ENCODE measurements at places on chromosomes 5 and 9.

- DNase-seq, result no peak
These were observed 697.0 kb upstream of the SEMA6A start for GRCh38 chr5:117271656-117272055.

DNA sequence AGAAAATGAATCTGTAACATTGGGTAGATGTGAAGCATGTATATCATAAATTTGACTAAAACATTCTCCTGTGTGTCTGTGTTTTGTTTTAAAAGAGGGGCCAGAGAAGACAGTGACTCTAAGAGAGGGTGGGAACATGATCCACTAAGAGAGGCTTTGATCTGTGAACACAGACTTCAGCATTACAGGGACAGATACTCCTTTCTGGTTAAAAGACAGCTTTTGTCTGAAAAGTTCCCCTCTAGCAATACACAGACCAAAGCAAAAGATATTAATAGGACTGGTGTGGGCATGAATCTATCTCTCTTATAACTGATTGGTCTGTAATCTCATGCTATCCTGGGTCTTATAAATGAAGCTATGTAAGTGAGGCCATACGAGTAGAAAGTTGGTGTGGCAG is 150.9 kb downstream of the NUDT12 start:
- DNase-seq, result no peak

- DNase-seq, result no peak
These were observed 20.3 kb downstream of the OSTF1 start for GRCh38 chr9:75108571-75108970.

- no peak for DNase-seq
These were observed 434.0 kb downstream of the GADD45G start for GRCh38 chr9:90038763-90039162.

DNA sequence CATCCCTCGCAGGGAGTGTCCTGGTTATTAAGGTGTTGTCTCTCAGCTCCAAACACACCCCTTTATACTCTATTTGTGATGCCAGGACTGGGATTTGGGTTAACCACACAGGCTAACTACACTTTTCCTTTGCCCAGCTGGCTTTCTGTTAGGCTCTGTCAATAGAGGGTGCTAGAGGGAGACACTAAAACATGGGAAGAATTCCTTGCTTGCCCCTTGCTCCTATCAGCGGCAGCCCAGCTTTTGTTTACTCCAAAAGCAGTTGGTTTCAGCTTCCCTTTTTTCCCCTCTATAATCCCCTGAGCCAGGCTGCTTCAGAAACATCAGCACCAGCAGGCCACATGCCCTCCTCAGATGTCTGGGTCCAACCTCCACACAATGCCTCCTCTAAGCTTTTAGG is 297.1 kb downstream of the KCTD16 start:
- DNase-seq, result no peak

- no peak for DNase-seq
These were observed 36.5 kb upstream of the EGFL7 start for GRCh38 chr9:136626066-136626725.

GRCh38 chr5:168654211-168654721 is 75.1 kb upstream of the PANK3 start:
- DNase-seq, result no peak

DNA sequence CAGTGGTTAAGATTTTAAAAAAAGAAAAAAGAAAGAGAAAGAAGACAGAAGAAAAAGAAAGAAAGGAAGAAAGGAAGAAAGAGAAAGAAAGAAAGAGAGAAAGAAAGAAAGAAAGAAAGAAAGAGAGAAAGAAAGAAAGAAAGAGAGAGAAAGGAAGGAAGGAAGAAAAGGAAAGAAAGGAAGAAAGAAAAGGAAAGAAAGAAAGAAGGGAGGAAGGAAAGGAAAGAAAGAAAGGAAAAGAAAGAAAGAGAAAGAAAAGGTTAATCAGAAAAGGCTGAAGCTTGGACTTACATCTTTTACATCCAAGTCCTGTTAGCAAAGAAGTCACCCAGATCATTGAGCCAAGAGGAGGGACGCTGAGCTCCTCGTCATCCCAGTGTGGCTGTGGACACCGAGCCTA is 70.0 kb downstream of the IRX2 start:
- DNase-seq, result no peak

DNA sequence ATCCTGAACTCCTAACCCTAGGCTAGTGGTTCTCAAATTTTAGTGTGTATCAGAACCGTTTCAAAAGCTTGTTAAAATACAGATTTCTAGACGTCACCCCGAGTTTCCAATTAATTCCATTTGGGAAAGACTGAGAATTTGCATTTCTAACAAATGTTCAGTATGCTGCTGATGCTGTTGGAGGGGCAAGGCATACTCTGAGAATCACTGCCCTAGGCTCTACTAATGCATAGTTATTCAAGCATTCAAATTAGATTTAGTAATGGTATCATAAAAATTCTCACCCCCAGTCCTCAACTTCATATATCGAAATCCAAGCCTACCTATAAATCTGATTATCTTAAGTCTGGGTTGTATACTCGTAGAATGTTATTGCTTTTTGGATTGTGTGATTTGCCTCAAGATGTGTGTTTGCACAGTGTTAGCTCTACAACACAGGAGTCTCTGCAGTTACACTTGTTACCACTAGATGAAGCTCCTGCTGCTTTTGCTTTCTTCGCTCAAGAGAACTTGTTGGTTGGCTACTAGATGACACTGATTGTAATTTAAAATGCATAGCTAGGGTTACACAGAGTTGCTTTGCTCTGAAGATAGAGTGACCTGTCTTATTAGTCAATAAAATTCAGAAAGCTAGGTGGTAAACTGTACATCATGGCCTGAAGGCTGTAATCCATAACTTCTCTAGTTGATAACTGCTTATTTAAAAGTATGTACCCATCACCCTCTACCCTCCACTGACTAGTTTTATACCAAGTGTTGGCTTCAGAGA is 7.5 kb upstream of the ERAP2 start:
- DNase-seq, result no peak

DNA sequence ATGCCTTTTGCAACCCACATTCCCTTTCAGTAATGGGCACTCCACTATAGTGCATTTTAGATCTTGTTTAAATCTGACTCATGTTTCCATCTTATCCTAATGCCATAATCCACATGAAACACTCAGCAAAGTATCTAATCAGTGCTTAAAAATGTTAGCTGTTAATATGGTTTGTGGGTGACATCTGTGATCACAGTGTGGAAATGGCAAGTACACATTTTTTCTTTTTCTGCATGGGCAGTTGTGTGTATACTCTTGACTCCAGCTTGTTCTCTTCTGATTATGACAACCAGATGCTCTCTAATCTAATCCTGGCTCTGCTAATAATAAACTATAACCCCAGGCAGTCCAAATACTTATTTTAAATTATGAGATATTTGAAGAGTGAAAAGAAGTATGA is 103.3 kb downstream of the EDIL3 start:
- no peak for DNase-seq

DNA sequence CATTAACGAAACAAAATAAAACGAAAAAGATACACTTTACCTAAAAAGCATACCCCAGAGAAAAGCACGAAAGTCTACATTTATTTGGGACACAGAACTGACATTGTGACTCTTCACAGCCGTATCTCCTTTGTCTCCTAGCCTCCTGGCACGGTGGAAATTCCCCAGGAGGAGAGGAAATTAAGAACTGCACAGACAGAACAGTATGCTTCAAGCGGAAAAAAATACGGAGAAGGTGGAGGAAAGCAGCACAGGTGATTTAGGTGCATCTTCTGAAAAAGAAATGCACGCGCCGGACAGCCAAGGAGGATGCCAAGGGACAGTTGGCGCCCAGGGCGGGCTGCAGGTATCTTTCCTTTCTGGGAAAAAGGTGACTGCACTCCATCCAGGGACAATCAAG is 32.0 kb downstream of the DDX31 start:
- no peak for DNase-seq

DNA sequence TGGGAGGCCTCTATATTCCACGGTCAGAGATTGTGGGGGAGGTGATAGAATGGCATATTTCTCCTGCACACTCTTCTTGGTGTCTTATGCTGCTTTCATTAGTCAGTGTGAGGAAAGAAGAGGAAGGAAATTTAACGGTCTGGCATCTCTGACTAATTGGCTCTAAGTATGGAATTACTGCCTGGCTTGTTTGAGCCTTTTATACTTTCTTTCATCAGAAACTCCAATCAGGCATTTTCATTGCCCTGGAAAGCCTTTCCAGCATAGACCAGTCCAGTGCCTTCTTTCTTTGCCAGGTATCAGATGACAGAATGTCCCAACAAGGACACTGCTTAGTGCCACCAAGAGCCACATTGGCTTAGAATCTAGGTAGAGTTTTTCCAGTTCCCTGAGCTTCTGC is 30.2 kb downstream of the CYSTM1 start:
- no peak for DNase-seq

- DNase-seq, result no peak
These were observed 1.5 kb downstream of the ZCCHC7 start for GRCh38 chr9:37121881-37122280.

All from D721Med (cell line).